ENCODE measurements at places on chromosomes 12 and 14. TPM values are rescaled to one million over a fixed set of nuclear protein-coding genes. Genes with fewer than 3 reads are reported as not detected.

DNA sequence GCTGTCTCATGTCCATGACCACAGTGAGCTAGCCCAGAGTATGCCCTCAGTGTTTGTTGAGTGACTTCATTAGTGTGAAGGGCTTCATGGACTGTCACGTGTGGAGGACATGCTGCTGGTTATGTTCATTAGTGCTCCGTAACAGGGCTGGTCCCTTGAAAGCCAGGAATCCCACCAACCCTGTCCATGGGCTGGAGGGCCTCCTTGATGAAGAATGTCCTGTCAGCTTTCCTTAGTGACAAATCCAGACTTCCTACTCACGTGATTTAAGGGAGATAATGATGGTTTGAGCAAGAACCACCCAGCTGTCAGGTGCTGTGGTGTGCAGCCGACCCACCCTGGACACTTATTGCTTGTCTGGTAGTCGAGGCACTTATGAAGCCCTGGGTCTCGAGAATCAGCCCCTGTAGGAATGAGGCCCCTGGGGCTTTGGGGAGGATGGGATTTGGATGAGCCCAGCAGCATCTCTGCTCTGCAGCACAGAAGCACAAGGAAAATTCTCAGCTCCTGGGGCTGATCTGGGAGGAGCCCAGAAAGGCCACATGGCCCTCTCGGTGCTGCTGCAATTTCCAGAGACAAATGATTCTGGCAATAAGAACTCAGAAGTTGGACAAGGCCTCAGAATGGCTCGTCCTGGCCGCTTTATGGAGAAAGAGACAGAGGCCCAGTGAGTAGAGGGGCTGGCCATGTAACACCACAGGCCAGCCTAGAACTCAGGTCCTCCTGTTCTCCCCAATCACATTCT, 37.2 kb upstream of the FAM181A start:
- DNase-seq, result no peak
- H3K27ac ChIP-seq, result no peak overlapping the region
- H3K36me3 ChIP-seq, result no peaks in the 10 kb centered on the region
- peaks cover 11% of the 10 kb centered on the region for H3K27me3 ChIP-seq
- peaks cover 2% of the 10 kb centered on the region for H3K4me1 ChIP-seq

DNA sequence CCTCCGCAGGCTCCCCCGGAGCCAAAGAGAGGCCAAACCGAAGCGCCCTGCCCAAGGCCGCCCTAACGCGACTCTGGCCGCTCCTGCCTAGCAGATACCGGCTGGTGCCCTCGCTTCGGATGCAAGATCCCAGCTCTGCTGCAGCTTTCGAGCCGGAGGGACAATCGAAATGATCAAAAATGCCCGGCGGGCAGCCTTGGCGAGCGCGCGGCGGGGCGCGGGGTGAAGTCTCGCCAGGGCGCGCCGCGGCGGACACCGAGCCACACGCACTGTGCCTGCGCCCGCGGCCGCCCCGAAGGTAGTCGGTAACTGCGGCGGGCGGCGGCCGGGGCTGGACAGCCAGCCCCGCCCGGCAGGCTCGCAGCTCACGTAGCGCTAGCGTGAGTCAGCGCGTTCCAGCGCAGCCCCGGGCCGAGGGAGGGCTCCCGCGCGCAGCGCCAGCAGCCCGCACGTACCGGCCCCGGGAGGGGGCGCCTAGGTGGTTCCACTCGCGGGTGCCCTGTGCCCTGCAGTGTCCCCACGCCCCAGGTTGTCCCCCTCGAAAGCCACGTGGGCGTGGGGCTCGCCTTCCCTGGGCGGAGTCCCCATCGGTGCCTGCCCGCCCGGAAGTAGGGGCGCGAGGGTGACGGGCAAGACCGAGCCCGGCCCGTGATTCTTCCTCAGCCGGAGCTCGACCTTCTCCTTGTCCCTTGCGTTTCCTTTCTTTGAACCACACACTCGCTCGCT, 109.2 kb upstream of the EGLN3 start:
- no peaks in the 10 kb centered on the region for H3K36me3 ChIP-seq
- H3K4me1 ChIP-seq, result peaks cover 11% of the 10 kb centered on the region
- H3K27me3 ChIP-seq, result peaks cover 21% of the 10 kb centered on the region
- H3K4me3 ChIP-seq, result peak overlapping the region; percentile 78
- H3K27ac ChIP-seq, result peak overlapping the region; percentile 83

SIX1 gene
- total RNA-seq, result not detected

DNA sequence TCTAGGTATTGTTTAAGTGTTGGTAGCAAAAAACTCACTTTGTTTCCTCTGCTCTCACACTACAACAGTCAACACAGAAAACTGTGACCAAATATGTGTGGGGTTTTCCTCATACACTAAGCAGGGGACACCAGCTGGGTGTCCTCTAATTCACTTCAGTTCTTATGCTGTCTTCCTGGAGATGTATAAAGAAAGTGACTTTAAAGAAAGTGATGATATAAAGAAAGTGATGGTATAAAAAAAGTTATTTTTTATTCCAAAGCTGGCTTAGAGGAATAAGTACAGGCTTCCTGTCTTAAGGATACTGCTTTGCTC, 31.4 kb downstream of the TDP1 start:
- no peak overlapping the region for H3K4me3 ChIP-seq
- DNase-seq, result no peak
- H3K36me3 ChIP-seq, result peaks cover 52% of the 10 kb centered on the region
- no peaks in the 10 kb centered on the region for H3K4me1 ChIP-seq
- no peaks in the 10 kb centered on the region for H3K27me3 ChIP-seq

DNA sequence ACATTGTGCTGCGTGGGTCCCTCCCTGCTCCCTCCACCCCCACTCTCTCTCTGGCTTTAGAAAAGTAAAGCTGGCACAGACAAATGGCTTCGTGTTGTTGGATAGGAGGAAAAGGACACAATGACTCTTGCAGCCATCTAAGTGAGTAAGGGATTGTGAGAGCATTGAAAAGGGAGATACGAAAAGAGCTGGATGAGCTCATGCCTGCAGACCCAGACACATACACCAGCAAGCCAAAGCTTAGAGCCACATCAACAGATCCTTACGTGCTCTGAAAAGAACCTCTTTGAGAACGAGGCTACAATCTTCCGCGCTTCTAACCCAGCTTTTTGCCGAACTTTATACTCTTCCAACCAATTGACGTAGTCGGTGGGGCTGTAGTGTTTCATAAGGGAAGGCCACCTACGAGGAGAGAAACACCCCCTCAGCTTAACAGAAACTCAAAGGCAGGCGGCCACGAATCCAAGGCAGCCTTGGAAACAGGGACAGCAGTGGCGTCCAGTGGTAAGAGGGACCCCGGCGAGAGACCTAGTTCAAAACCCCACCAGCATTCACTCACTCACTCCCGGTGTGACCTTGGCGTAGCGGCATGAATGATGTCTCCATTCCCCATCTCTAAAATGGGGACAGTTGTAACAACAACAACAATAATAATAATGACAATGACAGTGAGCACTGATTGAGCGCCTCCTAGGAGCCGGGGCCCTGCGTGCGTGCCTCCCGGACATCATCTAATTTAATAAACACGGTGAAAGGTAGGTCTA, 1.1 kb downstream of the FBXO21 start:
- peaks cover 30% of the 10 kb centered on the region for H3K4me1 ChIP-seq
- H3K27me3 ChIP-seq, result no peaks in the 10 kb centered on the region
- DNase-seq, result no peak
- peak overlapping the region; percentile 91 for H3K4me3 ChIP-seq
- peak overlapping the region; percentile 82 for H3K27ac ChIP-seq

INSM2 gene
- total RNA-seq, result not detected

DNA sequence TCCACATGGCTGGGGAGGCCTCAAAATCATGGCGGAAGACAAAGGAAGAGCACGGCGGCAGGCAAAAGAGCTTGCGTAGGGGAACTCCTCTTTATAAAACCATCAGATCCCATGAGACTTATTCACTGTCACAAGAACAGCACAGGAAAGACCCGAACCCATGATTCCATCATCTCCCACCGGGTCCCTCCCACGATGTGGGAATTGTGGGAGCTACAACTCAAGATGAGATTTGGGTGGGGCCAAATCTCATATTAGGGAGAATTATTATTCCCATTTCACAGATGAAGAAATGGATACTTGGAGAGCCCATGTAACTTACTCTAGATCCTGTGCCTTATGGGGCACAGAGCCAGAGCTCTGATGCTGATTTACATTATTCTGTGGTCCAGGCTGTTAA, 322.6 kb downstream of the PCNX1 start:
- DNase-seq, result no peak
- no peaks in the 10 kb centered on the region for H3K36me3 ChIP-seq
- no peak overlapping the region for H3K27ac ChIP-seq
- no peaks in the 10 kb centered on the region for H3K27me3 ChIP-seq
- H3K4me1 ChIP-seq, result no peaks in the 10 kb centered on the region
- H3K4me3 ChIP-seq, result no peak overlapping the region

TAS2R50 gene
- total RNA-seq, result not detected

DNA sequence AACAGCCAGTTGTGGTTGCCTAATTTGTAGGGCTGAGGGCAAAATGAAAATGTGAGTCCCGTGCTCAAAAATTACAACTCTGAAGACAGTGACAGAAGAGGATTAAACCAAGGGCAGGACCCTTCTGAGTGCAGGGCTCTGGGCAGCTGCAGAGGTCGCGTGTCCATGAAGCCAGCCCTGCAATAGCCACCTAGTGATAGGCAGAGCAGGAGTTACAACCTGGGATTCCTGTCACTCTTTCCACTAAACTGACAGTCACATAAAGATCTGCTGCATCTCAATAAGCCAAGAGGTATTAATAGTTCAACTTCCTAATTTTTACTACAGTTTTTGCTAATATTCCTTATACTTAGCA, 94.1 kb downstream of the SLC2A13 start:
- no peak overlapping the region for H3K27ac ChIP-seq
- no peaks in the 10 kb centered on the region for H3K27me3 ChIP-seq
- DNase-seq, result no peak
- peaks cover 22% of the 10 kb centered on the region for H3K4me1 ChIP-seq
- H3K4me3 ChIP-seq, result peak overlapping the region; percentile 6
- H3K36me3 ChIP-seq, result no peaks in the 10 kb centered on the region

DNA sequence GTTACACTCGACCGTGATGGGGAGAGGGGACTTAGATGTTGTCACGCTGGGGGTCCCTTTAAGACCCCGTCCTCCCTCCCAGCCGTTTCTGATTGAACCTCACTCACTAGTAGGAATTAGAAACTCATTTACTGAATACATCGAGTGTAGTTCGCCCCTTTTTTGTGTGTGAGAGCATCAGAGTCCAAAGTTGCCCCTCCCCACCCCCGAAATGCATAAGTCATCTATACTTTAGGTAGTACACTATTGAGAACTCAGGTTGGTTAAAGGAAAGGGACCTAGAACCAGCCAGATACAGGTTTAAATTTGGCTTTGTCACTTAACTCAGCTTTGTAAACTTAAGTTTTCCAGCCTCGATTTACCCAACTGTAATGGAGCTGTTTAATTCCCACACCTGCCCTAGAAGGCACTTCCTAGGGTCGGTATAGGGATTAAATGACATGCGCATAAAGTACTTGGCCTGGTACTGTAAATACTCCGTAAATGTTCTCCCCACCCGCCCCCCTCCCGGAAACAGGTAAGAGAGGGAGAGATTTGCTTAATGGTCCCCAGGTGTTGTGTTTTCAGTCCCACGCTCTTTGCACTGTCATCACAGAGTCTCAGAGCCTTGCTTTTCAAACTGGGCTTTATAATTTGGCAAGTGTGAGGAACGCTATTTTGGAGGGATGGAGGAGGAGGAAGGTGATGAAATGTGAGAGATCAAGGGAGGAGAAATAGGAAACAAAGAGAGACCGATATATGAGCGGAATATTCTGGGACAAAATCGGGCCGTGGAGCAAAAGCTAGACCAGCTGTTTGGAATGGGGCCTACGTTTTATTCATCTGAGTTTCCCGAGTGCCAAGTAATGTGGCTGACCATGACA, 897 bp downstream of the SUDS3 start:
- peaks cover 29% of the 10 kb centered on the region for H3K4me1 ChIP-seq
- H3K36me3 ChIP-seq, result peaks cover 13% of the 10 kb centered on the region
- H3K27ac ChIP-seq, result peak overlapping the region; percentile 87
- peak; percentile 35 for DNase-seq
- peak overlapping the region; percentile 77 for H3K4me3 ChIP-seq
- no peaks in the 10 kb centered on the region for H3K27me3 ChIP-seq

DNA sequence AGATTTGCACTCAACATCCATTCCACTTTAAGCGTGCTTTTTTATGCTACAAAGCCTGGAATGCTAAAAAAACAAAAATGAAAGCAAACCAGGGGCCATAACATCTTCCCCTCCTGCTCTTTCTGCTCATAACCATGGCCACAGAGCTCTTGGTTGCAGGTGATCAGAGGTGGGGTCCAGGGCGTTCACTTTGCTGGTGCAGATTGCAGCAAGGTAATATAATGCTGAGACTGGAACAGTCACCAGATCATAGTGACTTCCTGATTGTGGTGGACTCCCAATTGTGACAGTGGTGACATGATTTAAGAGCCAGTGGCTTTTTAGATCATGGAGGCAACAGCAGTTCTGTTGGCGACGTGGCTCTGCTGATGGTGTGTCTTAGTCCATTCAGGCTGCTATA, 115.0 kb upstream of the CPM start:
- no peaks in the 10 kb centered on the region for H3K36me3 ChIP-seq
- H3K4me3 ChIP-seq, result no peak overlapping the region
- peaks cover 38% of the 10 kb centered on the region for H3K27me3 ChIP-seq

- H3K36me3 ChIP-seq, result no peaks in the 10 kb centered on the region
- H3K27ac ChIP-seq, result no peak overlapping the region
- no peak overlapping the region for H3K4me3 ChIP-seq
- H3K4me1 ChIP-seq, result no peaks in the 10 kb centered on the region
Observed at GRCh38 chr12:77122661-77123060, 57.3 kb upstream of the E2F7 start.

DNA sequence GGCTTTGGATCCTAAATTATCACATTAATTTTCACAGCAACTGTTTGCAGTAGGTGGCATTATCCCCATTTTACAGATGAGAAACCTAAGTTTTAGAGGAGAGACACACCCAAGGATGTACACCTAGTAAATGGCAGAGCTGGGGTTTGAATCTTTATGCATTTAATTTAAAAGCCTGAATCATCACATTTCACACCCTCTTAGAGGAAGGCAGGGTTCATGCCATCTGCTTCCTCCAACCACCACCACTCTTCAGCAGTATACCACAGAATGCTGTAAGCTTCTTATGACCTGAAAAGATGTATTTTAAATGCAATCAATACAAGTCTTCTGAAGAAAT, 90.3 kb downstream of the CRADD start:
- no peak overlapping the region for H3K27ac ChIP-seq
- peaks cover 1% of the 10 kb centered on the region for H3K36me3 ChIP-seq
- H3K4me3 ChIP-seq, result no peak overlapping the region
- peak; percentile 27 for DNase-seq

DNA sequence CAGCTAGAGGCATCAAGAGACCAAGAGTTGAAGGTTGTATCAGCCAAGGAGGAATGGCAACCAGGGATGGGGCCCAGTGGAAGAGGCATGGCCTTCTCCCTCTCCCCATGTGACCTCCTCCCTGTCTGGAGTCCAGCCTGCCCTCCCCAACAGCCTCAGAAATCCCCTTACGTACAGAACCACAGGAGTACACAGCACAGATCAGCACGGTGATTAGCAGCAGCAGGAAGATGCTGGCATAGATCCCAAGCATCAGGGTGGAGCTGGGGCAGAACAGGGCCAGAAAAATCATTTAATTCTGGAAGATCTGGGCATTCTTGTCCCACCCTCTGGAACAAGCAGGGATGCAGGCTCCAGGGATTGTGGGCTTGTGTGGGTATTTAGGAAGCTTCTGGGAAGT, 14.4 kb downstream of the ADCY6 start:
- H3K27me3 ChIP-seq, result no peaks in the 10 kb centered on the region
- no peak for DNase-seq
- H3K27ac ChIP-seq, result no peak overlapping the region
- no peaks in the 10 kb centered on the region for H3K36me3 ChIP-seq
- no peak overlapping the region for H3K4me3 ChIP-seq

HCFC2 gene
- 8.3 TPM for total RNA-seq
